ENCODE measurements at places on chromosomes 3 and 15. TPM values are rescaled to one million over a fixed set of nuclear protein-coding genes. Genes with fewer than 3 reads are reported as not detected.

DNA sequence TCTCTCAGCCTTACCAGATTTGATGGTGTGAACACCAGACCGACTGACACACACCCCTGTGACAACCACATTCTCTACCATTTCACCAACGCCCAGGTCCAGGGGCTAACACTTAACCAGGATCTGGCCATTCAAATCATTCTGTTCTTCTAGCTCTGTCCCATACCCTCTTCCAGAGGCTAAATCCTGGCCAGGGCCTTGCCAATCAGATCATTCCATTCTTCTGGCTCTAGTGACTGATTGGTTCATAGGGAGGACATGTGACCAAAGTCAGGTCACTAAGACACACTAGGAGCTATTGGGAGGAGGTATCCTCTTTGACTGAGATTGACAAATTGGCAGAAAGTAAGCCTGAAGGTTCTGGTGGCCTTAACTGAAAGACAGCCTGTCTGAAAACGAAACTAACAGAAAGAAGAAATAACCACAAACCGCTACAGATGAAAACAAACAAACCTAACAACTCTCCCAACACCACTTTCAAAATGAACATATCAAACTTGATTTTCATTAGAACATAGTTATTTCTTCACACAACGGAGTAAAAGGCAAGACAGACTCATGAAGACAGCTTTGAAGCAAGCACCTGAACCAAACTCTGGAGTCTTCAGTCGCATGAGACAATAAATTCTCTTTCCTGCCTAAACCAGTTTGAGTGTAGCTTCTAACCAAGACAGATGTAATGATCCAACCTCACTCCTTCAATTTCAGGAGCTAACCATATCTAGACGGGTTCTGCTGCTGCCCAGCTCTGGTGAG is 68.5 kb downstream of the TRANK1 start:
- no peak for DNase-seq

GRCh38 chr3:94614192-94614591 is 551.3 kb downstream of the NSUN3 start:
- no peak for DNase-seq

- DNase-seq: no peak
Measured at GRCh38 chr3:17755836-17756235, 13.4 kb upstream of the TBC1D5 start.

DNA sequence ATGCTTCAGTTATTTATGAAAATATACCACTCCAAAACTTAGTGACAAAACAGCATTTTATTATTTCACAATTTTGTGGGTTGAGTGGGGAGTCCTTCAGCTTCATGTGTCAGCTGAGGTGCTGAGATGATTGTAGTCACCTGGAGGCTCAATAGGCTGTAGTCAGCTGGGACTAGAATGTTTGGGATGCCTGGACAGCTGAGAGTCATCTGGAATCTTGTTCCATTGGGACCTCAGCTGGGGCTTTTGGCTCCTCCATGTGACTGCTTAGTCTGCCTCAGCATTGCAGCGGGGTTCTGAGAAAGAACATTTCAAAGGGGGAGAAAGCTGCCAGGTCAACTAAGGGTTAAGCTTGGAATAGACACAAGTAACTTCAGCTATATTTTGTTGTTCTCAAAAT is 13.4 kb downstream of the STT3B start:
- DNase-seq: no peak

- DNase-seq: no peak
Measured at GRCh38 chr3:120495809-120496208, 45.0 kb upstream of the FSTL1 start.

DNA sequence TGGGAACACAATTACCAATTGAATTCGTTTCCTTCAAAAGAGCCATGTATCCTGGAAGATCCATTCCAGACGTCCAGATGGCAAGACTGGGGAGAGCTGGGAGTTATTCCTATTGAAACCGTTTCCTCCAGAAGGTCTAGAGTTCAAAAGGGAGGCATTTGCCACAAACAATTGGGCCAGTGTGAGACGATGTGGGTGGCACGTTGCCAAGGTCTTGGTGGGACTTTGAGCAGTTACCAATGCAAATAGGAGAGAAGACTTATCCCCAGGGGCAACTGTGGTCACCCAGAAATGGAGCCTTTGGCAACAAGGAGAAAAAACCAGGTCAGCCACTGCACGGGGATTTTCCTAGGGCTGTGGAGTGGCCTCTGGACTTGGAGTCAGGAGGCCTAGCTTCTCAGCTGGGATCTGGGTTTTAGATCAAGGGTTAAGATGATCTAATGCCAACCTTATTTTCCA is 29.6 kb upstream of the TLE3 start:
- DNase-seq: peak; percentile 33

- DNase-seq: no peak
Measured at GRCh38 chr15:84880007-84880406, 4.5 kb upstream of the SLC28A1 start.

ACP3 gene
- polyA plus RNA-seq: 0.41 TPM

DNA sequence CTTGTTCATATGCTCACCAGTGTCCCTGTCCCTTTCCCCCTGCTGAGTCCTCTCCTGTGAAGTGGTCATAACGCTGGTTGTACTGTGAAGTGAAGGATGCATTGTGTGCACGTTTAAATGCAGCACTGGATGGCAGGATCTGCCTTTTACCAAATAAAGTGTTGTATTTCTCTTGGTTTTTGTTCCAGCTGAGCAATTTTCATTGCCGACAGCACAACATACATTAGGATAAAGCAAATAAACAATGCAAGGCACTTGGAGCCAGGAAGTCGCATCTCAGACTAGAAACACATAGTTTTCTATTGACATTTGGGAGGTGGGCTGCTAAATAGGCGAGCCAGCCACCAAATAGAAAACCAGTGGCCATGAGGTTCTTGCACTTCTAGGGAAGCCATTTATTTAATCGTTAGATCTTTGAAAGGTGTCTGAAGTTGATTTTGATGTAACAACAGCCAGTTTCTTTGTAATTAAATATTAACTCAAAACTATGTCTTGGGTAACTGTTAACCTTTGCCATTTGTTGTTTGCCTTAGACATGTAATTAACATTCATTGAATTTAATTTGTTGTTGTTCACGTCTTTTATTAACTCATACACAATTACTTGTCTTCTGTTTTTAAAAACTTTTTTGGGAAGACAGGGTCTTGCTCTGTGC is 185.3 kb downstream of the FNDC3B start:
- no peak for DNase-seq

- DNase-seq: no peak
Measured at GRCh38 chr15:52136442-52136980, 23.9 kb upstream of the BCL2L10 start.

DNA sequence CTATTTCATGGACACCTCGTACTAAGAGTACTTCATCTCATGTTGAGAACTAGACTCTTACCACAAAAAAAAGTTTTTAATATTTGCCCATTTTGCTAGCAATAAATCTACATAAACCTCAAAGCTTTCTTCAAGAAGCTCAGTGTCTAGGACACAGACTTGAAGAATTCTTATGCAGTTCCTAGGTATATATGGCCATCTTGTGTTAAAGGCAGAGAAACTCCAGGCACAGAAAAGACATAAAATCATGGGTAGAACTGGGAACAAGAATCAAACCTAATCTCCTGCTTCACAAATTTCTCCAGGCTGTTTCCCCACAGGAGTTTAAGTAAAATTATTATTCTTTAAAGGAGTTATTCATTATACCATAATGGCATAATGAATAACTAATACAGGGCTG is 4.4 kb downstream of the MBD4 start:
- no peak for DNase-seq

ROBO1 gene
- 5.5 TPM for polyA plus RNA-seq

GRCh38 chr3:107271787-107272387 is 105.4 kb upstream of the CCDC54 start:
- DNase-seq: no peak

DNA sequence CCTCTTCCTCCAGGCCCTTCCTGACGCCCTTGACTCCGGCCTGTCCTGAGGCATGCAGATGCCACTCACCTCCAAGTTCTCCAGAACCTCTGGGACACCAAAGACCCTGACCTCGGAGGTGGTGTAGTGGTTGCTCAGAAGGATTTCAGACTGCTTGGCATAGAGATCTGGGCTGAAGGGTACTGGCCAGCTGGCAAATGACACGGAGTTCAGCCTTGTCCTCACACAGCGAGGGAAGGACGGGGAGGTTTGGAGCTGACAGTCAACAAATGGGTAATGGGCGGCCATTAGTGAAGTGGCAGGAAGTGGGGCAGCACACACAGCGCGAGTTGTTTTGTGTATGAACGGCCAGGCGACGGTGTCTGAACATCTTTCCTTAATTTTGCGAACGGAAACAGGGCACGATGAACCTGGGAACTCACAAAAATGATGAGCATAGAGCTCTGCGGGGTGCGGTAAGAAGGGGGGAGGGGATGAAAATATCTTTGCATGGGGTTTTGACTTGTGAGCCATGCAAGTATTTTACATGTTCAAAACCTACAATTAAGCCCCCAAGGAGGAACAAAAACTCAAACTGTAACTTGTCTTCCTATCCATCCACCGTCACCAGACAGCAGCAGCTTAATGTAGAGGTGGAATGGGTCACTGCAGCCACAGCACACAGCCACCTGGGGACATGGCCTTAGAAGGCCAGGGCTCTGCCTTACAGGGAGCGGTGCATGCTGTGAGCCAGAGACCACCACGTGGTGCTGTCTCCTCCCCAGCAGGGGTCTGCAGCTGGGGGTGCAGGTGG is 43.6 kb upstream of the RPL32 start:
- DNase-seq: no peak

DNA sequence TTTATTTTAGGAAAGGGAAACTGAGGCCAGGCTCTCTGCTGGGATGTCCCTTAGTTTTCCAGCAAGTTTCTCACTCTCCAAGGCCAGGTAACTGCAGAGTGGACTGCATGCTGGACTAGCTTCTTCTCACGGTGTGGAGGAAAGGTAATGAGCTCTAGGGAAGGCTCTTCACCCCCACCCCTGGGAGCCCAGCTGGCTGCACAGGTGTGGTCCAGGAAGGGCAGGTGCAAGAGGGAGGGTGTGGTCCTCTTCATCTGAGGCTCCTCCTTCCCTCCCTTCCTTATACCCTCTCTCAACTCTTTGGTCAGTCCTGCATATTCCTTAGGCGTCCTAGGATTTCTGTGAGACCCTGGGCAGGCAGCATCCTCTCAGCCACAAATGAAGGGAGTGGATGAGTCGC is 33.9 kb downstream of the RNU5B-1 start:
- no peak for DNase-seq

- DNase-seq: no peak
Measured at GRCh38 chr3:152271501-152272236, 2.9 kb downstream of the MBNL1 start.

DNA sequence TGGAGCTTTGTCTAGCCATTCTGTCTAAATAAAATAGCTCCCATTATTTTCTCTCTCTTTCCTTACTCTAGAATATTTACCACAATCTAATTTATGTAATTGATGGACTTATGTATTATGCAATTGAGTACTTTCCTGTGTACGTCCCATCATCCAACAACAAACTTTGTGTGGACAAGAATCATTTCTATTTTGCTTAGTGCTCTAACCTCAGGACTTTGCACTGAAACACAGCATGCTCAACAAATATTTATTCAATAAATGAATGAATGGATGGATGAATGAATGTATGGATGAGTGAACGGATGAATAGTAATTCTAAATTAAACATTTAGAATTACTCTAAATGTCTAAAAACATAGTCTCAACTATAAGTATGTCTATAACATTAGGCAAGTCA is 115.2 kb upstream of the RORA start:
- DNase-seq: no peak

SLC24A5 gene
- polyA plus RNA-seq: not detected

DNA sequence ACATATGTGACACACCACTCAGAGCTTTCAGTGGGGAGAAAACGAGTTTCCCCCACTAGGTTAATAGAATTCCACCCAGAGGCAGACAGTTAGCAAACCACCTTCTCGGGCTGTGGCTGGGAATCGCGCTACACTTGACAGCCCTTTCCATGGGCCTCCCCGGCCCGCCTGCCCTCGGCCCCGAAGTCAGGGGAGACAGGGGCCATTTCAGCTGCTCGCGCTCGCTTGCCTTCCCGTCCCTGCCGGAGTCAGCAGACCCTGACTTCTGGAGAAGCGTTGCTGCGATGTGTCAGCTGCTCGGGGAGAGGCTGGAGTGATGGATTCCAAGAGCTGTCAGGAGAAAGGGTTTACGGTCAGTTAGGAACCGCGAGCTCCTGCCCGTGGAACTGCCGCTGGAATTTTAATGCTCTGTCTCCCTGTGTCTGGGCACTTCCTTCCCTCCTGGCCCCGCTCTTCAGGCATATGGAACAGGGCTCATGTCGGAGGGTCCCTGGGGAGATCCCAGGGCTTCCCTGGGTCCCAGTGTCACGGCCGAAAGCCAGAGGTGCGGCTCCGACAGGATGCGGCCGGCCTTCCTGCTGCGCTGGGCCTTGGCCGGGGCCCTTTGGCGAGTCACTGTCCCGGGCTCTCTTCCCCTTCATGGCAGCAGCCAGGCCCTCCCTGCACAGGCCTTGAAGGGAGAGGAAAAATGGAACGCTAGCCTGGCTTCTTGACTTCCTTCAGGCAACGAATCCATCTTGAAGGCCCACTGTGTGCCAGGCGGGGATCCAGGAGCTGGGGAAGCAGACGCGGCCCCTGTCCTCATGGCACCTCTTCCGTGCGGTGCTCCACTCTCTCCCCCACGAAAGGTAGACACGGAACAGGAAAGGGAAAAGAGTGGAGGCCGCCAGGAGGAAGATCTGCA is 38.4 kb upstream of the VPS8 start:
- peak; percentile 47 for DNase-seq

DNA sequence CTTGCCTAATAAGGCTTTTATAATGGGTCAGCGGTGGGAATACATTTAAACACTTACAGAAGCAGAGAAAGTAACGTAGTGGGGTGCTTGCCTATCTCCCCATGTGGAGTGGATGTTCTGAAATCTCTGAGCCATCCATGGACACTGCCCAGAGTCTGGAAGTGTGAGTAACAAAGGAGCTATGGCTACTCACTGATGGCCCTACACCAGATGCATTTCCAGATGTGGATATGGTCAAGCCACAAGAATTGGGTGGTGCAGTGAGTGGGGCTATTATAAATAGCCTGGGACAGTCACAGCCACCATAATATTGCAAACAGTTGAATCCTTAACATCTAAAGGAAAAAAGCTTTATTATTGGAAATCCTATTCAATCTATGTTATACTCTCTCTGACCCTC is 96.6 kb downstream of the CGNL1 start:
- no peak for DNase-seq

ANKUB1 gene
- polyA plus RNA-seq: not detected

- no peak for DNase-seq
Measured at GRCh38 chr15:91125162-91125561, 25.1 kb downstream of the SV2B start.

GRCh38 chr3:45647148-45647619 is 42.0 kb upstream of the SACM1L start:
- DNase-seq: no peak

DNA sequence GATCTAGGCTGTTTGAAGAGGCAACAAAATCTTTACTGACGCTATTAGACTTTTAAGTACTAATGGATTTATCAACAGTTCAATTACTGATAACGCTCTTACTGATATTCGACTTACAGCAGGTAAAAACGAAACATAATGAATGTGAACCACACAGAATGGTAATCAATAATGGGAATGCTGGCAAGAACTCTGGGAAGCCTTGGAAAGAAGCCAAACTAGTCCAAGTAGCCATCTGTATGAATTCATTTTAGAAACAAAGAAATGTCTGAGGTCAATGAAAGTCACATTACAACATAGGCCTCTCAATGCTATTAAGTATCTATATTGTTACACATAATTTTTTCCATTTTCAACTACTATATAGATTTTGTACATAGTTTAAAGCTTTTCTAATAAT is 130.0 kb downstream of the DMXL2 start:
- no peak for DNase-seq

GRCh38 chr3:99286266-99286845 is 352.0 kb upstream of the COL8A1 start:
- no peak for DNase-seq

CPLX3 gene
- 13.3 TPM for polyA plus RNA-seq

Data from right cardiac atrium (tissue), 5 donors.